ENCODE measurements at places on chromosomes 4 and X.

- no peaks in the 10 kb centered on the region for H3K36me3 ChIP-seq
- DNase-seq = no peak
- no peak overlapping the region for H3K4me3 ChIP-seq
- H3K27ac ChIP-seq = no peak overlapping the region
These were observed 1523.7 kb downstream of the ARAP2 start for GRCh38 chr4:34720571-34720970.

- H3K27ac ChIP-seq = no peak overlapping the region
- no peak overlapping the region for H3K4me3 ChIP-seq
- H3K4me1 ChIP-seq = no peaks in the 10 kb centered on the region
- no peaks in the 10 kb centered on the region for H3K36me3 ChIP-seq
- DNase-seq = no peak
These were observed 571 bp upstream of the EDA start for GRCh38 chrX:69615342-69615741.

DNA sequence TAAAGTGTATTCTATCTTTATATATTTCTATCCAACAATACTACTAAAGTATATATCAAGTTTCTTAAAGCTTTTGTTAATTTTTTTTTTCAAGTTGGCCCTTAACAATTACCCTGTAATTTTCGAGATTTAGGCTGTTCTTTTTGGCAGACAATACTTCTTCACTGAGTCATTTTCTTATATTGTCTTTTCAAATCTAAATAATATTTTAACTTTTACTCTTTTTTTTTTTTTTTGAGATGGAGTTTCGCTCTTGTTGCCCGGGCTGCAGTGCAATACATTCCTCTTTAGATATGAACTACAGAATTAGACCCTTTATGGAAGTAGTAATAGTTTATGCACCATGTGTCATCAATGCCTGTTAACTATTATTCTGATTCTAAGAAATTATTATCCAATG lies 120.7 kb downstream of the GLRA3 start:
- no peaks in the 10 kb centered on the region for H3K36me3 ChIP-seq
- H3K27ac ChIP-seq = no peak overlapping the region
- H3K27me3 ChIP-seq = 0 out of 2 replicates have a peak, but pooled peaks cover 3% of the 10 kb centered on the region

GRCh38 chr4:139222215-139222614 lies 45.2 kb upstream of the ELF2 start:
- no peaks in the 10 kb centered on the region for H3K36me3 ChIP-seq
- no peaks in the 10 kb centered on the region for H3K4me1 ChIP-seq
- no peaks in the 10 kb centered on the region for H3K27me3 ChIP-seq
- DNase-seq = no peak

DNA sequence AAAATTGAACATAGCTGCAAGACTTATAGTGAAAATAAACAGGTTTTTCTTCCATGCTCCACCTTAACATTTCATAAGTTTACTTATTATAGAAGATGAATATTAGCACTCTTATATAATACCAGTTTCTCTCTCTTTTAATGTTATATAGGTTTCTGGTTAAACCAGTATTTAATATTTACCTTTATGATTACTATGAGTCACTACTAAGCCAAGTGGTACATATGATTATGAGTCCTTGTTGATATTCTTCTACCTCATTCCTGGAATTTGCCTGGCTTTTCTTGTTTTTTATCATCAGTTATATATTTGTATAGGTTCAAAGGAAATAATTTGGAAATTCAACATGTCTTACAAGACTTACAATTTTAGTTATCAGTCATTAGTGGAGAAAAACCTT lies 89.9 kb upstream of the MAOA start:
- H3K36me3 ChIP-seq = no peaks in the 10 kb centered on the region
- H3K27ac ChIP-seq = no peak overlapping the region
- no peak overlapping the region for H3K4me3 ChIP-seq
- H3K27me3 ChIP-seq = no peaks in the 10 kb centered on the region
- no peaks in the 10 kb centered on the region for H3K4me1 ChIP-seq

GRCh38 chr4:152735906-152736305 lies 43.6 kb downstream of the TIGD4 start:
- no peak overlapping the region for H3K4me3 ChIP-seq
- no peaks in the 10 kb centered on the region for H3K27me3 ChIP-seq
- no peaks in the 10 kb centered on the region for H3K4me1 ChIP-seq

DNA sequence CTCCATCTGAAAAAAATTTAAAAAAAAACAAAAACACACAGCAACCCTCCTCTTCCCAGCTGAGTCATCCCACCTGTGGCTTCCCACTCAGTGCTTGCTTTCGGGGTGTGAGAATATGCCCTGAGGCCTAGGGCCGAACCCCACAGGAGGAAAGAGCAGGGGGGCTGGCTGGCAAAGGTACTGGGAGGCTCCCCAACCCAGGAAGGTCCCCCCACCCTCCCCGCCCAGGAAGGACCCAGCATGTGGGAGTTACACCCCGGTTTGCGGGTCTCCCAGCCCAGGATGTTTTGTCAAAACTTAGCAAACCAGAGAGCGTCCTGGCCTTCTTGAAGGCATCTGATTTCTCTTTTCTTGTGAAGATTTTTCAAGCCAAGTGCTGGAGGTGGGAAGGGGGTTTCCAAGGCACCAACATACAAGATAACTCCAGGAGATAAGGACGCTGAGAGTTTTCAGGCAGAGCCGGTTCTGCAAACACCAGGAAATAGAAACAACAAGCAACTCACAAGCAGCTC lies 25.7 kb upstream of the CSF2RA start:
- no peak overlapping the region for H3K4me3 ChIP-seq
- H3K36me3 ChIP-seq = no peaks in the 10 kb centered on the region
- H3K4me1 ChIP-seq = no peaks in the 10 kb centered on the region
- DNase-seq = no peak

- peaks cover 3% of the 10 kb centered on the region for H3K4me1 ChIP-seq
- no peak for DNase-seq
- no peak overlapping the region for H3K27ac ChIP-seq
- no peaks in the 10 kb centered on the region for H3K27me3 ChIP-seq
- peaks cover 8% of the 10 kb centered on the region for H3K36me3 ChIP-seq
These were observed 1.3 kb downstream of the NOP14 start for GRCh38 chr4:2961811-2962441.

DNA sequence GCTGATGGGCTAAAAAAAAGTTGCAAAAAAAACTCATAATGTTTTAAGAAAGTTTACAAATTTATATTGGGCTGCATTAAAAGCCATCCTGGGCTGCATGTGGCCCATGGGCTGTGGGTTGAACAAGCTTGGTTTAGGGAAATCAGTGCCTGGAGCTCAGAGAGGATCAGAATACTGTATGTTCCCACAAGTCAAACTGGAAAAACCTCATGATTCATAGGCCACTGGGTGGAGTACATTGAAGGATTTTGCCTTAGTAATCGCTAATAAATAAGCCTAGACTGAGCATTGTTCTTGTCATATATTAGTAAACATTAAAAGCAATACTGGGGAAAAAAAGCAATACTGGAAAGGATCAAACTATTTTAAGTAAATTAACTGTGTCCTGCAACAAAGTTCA lies 246.3 kb upstream of the TAPT1 start:
- no peak for DNase-seq
- H3K4me3 ChIP-seq = no peak overlapping the region
- no peaks in the 10 kb centered on the region for H3K4me1 ChIP-seq
- no peaks in the 10 kb centered on the region for H3K36me3 ChIP-seq
- H3K27me3 ChIP-seq = no peaks in the 10 kb centered on the region
- H3K27ac ChIP-seq = no peak overlapping the region

- no peaks in the 10 kb centered on the region for H3K27me3 ChIP-seq
- no peak for DNase-seq
- H3K36me3 ChIP-seq = 0 out of 2 replicates have a peak, but pooled peaks cover 2% of the 10 kb centered on the region
- H3K4me3 ChIP-seq = no peak overlapping the region
These were observed 174.4 kb downstream of the CAMK2D start for GRCh38 chr4:113587156-113587555.

DNA sequence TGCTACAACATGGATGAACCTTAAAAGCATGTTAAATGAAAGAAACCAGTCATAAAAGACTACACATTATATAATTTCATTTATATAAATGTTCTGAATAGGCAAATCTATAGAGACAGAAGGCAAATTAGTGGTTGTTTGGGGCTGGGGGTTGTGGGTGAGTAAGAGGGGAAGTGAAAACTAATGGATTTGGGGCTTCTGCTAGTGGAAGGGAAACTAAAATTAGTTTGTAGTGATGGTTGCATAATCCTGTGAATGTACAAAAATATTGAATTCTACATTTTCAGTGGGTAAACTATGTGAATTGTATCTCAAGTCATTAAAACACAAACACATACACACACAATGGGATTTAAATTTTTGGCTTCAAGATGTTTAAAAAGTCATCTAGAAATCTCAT lies 25.4 kb upstream of the LIMCH1 start:
- H3K4me1 ChIP-seq = no peaks in the 10 kb centered on the region
- no peaks in the 10 kb centered on the region for H3K36me3 ChIP-seq
- no peak for DNase-seq
- H3K27me3 ChIP-seq = no peaks in the 10 kb centered on the region

GRCh38 chr4:37749398-37749988 lies 63.3 kb upstream of the RELL1 start:
- no peak overlapping the region for H3K27ac ChIP-seq
- no peak for DNase-seq
- H3K4me1 ChIP-seq = no peaks in the 10 kb centered on the region
- H3K4me3 ChIP-seq = no peak overlapping the region
- H3K36me3 ChIP-seq = no peaks in the 10 kb centered on the region
- H3K27me3 ChIP-seq = no peaks in the 10 kb centered on the region

DNA sequence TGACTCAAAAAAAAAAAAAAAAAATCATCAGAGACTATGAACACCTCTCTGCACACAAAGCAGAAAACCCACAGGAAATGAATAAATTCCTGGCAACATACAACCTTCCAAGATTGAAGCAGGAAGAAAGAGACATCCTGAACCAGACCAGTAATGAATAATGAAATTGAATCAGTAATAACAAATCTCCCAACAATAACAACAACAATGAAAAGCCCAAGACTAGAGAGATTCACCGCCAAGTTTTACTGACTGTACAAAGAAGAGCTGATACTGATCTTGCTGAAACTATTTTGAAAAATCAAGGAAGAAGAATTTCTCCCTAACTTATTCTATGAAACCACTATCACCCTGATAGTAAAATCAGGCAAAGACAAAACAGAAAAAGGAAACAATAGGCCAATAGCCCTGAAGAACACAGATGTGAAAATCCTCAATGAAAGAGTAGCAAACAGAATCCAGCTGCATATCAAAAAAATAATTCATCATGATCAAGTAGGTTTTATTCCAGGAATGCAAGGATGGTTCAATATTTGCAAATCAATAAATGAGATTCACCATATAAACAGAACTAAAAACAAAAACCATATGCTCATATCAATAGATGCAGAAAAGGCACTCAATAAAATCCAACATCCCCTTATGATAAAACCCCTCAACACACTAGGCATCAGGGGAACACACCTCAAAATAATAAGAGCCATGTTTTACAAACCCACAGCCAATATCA lies 31.0 kb upstream of the PLK4 start:
- H3K36me3 ChIP-seq = no peaks in the 10 kb centered on the region
- H3K27me3 ChIP-seq = no peaks in the 10 kb centered on the region
- DNase-seq = no peak

DNA sequence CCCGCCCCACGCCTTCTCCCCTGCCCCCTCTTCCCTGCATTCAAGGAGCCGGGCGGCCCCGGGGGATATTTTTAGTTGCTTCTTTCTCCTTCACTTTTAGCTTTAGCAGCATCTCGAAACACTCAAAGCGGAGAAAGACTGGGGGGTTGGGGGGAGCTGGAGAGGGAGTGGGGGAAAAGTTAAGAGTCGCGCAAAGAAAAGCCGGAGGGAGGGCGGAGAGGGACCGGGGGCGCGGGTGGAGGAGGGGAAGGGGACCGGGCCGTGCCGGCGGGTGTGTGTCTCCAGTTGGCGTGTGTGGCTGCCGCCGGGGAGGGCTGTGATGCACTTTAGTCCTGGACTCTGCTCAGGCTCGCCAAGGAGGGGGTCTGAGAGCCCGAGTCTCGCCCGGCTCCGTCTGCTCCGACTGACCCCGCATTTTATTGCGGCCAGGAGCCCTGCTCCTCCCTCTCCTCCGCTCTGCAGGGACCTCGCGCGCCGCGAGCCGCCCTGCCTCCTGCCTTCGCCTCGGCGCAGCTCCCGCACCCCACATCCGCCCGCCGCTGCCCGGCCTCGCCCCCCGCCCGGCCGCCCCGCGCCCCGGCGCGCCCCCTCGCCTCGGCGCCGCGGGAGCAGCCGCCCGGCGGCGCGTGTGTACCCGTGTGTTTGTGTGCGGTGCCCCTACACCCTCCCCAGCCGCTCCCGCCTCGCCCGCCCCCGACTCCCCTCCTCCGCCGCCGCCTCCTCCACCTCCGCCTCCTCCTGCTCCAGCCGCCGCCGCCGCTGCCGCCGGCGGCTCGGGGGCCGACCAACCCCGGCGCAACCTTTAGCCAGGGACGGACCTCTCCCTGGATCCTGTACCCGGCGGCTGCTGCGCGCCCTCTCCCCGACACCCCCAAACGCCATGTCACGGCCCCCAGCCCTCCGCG lies 1.4 kb downstream of the ZNF827 start:
- no peaks in the 10 kb centered on the region for H3K27me3 ChIP-seq
- H3K36me3 ChIP-seq = peaks cover 7% of the 10 kb centered on the region
- H3K4me3 ChIP-seq = peak overlapping the region; percentile 60
- peak; percentile 59 for DNase-seq

GRCh38 chr4:88196523-88197185 lies 38.2 kb upstream of the ABCG2 start:
- no peak overlapping the region for H3K27ac ChIP-seq
- peaks cover 10% of the 10 kb centered on the region for H3K4me1 ChIP-seq
- no peaks in the 10 kb centered on the region for H3K36me3 ChIP-seq
- no peaks in the 10 kb centered on the region for H3K27me3 ChIP-seq
- DNase-seq = no peak

DNA sequence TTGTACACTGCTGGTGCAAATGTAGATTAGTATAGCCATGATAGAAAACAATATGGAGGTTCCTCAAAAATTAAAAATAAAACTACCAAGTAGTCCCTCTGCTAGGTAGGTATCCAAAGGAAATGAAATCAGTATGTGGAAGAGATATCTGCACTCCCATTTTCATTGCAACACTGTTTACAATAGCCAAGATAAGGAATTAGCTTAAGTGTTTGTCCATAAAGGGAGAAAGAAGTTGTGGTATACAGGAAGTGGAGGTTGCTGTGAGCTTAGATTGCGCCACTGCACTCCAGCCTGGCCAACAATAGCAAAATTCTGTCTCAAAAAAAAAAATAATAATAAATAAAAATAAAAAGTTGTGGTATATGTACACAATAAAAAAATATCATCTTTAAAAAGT lies 325.0 kb upstream of the EMCN start:
- H3K4me3 ChIP-seq = no peak overlapping the region
- no peak overlapping the region for H3K27ac ChIP-seq
- H3K27me3 ChIP-seq = no peaks in the 10 kb centered on the region
- no peak for DNase-seq

Measured in SJSA1 (cell line).